ENCODE measurements at places on chromosomes 7 and 10.

- DNase-seq, result no peak
These were observed 27.1 kb downstream of the SMNDC1 start for GRCh38 chr10:110277591-110277990.

DNA sequence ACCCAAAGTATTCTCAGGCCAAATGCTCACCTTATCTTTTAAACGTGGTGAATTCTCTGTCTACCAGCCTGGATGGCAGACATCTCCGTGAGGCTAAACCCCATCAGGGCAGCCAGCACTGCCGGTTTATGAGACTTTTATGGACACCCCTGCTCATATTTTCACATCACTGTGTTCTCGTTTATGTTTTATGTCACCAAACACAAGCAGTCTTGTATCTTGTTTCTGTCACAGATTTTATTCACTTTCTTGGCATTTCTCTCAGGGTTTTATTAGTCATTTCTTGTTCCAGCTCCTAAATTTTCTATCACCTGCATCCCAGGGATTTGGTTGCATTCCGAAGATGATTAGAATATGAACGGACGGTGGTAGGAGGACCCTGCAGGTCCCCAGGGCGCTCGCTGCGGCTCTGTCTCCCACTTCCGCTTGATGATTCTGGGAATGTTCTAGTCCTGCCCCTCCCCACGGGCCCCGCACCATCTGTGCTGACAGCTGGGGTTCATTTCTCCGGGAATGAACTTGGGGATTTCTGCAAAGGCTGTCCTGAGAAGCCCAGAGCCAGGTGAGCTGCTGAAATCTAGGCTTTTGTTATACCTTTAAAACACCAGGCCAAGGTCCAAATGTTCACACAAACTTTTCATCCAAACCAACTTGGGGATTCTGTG is 217.6 kb downstream of the GFRA1 start:
- DNase-seq, result no peak

DNA sequence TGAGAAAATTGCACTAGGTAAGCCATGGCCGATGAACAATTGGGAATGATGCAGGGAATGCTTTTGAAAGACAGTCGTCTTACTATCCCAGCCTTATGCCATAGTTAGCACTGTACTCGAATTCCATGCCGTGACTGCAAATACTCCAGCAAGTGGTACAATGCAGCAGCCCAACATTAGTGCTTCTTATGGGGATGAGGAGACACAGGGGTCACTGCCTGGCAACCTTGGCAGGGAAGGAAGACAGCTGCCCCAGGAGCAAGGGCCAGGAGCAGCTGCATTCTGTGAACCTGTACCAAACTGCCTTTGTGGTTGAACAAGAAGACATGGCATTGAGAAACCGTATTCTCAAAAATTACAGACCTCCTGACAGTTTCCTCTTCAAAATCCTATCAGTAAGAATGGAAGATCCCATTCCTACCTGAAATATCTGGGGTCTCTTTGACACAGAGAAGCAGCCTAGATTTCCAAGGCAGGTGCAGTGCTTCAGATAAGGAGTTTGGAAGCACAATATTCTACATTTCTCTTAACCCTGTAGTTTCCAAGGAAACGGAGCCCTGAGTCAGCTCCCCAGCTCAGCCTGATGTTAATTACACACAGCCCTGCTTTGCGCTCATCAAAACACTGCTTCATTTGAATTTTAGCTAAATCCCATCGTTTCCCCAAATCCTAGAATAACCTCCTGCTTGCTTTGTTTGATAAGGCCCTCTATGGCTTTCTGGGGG is 49.0 kb upstream of the FRMD4A start:
- no peak for DNase-seq

- no peak for DNase-seq
These were observed 20.3 kb upstream of the ADGRA1 start for GRCh38 chr10:133067149-133068105.

GRCh38 chr7:36400036-36400435 is 10.4 kb downstream of the ANLN start:
- no peak for DNase-seq

DNA sequence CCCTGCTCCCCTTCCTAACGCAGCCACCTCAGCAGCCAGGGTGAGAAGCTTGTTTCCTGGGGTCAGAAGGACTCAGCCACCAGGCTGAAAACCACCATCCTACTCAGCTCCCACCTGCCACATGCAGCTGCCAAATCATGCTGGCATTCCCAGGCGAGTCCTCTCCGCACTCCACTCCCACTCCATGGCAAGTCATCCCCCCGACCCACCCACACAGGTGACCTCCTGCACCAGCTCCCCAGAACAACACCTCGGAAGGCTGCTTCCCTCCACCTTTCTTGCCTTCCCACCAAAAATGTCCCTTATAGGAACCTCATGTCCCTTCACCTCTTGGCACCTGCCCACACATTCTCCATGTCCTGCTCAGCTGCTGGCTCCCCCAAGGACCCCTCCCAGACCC is 4.6 kb downstream of the PDAP1 start:
- DNase-seq, result no peak

DNA sequence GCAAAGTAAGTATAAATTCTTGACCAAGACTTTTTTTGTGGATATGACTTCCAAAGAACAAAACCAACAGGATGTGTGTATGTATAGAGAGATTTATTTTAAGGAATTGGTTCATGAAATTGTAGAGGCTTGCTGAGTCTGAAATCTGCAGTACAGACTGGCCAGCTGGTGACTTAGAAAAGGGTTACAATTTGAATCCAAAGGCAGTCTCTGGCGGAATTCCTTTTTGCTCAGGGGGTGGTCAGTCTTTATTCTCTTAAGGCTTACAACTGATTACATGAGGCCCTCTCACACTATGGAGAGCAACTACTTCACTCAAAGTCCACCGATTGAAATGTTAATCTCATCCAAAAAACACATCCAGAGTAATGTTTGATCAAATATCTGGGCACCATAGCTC is 100.1 kb upstream of the IMMP2L start:
- DNase-seq, result no peak

All from CD4-positive, alpha-beta T cell treated with Interleukin-10 for 1 hour (primary cell).